LoVo (cell line): ENCODE measurements at places on chromosomes 7 and 10.

- no peak for DNase-seq
Observed at GRCh38 chr10:5477948-5478693, 21.2 kb downstream of the CALML5 start.

- DNase-seq = peak; percentile 35
Observed at GRCh38 chr7:39414224-39415035, 151.8 kb upstream of the YAE1 start.

GRCh38 chr7:22251281-22251680, 105.7 kb downstream of the RAPGEF5 start:
- DNase-seq = no peak

GRCh38 chr10:17212802-17213221, 11.3 kb upstream of the TRDMT1 start:
- no peak for DNase-seq

DNA sequence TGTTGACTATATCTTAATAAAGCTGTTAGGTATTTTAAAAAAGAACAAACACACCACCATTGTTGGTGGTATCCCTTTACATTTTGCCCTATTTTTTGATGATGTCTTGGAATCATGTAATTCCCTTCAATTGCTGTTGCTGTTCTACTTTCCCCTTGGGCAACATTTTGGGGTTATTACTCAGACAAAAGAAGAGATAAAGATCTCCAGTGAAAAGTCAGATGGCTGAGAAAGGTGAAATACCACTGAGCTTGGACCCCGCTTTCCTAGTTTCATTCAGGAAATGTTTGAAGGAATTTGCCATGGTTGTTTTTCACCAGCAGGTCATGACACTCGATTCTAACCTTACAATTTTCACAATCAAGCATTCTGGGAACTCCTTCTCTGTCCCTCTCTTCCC, 84.6 kb downstream of the MACC1 start:
- DNase-seq = no peak

GRCh38 chr7:85320699-85321476, 134.0 kb upstream of the SEMA3D start:
- no peak for DNase-seq

DNA sequence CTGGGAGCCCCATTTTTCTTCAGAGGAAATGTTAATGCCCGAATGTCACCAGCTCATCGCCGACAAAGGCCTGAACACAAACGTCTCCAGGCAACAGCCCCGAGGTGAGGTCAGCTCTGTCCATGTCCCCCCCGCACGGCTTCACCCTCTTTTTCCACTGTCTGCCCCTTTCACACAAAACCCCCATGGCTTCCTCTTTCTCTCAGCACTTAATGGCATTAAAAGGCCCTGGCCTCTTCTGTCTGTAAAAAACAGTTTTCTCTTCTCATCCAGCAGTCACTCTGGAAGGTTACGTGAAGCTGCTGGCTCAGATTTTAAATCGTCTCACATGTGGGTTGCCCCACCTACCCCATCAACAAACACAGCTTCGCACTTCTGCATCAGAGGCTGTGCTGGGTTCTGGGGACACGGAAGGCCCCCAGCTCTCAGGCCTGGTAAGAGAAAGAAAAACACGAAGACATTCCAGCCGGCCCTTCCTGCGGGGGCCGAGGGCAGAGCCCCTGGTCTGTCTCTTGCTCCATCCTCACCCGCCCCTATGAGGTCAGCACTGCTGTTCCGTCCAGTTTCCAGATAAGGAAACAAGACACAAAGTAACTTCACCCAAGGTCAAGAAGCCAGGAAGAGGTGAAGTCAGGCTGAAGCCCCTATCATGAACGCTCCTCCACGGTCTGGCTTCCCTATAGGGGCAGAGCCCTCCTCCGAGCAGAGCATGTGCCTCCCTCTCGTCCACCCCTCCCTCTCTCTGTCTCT, 91.1 kb upstream of the PDGFA start:
- no peak for DNase-seq

DNA sequence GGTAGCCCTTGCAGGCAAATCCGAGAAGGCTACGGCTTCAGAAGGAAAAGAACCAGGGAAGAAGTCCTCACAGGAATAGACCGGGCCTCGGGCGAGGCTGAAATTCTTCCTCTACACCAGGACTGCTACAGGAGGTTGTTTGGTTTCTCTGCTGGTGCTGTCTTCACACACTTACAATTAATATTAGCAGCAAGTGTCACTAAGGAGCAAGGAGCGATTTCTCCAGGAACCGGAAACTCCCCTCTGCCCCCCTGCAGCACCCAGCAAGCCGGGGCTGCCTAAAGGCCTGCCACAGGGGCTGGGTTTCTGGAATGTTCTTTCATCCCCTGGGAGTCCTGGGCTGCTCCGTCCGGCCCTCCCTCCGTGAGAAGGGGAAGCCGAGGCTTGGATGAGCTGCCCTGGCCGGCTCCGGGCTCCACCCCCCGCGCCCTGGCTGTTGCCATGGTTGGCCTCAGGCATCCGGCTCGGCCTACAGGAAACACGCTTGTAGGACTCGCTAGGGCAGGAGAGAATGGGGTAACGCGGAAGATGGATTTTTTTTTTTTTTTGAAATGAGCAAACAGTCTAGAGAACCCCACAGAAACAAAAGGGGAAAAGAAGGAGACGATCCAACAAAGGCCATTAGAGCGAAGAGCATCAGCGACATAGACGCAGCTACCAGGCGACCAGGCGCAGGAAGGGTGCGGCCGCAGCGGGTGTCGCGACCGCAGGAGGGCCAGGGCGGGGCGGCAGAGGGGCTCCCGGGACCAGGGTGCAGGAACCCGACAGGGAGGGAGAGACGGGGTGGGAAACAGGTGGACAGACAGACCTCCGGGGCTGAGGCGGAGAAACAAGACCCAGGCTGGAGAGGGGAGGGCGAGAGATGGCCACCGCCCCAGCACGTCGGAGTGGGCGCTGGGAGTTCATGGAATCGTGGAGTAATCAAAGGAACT, 33.0 kb downstream of the EN2 start:
- no peak for DNase-seq

- no peak for DNase-seq
Observed at GRCh38 chr7:144529269-144529926, 125.9 kb upstream of the NOBOX start.

- no peak for DNase-seq
Observed at GRCh38 chr7:88386665-88387156, 80.0 kb upstream of the STEAP4 start.

GRCh38 chr7:108049962-108050361, 47.0 kb upstream of the LAMB1 start:
- DNase-seq = no peak
